ENCODE measurements at places on chromosomes 3 and 15.

- DNase-seq, result no peak
Observed at GRCh38 chr3:113531826-113532697, at the start of gene SIDT1. TSS of gene SIDT1 (plus strand) at chr3:113532555. CDS start at chr3:113533022, 467 bp downstream.

DNA sequence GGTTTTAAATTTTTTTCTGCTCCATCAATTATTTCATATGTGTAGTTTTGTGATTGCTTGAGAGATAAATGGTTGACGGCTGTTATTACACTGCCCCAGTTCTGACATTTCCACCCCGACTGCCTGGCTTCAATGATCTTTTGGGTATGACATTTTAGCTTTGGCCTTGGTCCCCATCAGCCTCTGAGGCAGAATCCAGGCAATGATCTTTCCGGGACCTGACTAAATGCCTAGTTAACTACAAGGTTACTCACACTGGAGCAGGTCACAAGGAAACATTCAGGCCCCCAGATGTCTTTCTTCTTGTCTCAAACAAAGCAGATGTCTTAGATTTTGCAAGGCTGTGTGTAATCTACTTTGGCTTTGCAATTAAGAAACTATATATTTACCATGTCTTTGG is 61.1 kb upstream of the TMCO5A start:
- no peak for DNase-seq

- DNase-seq, result no peak
Observed at GRCh38 chr3:127962937-127963336, 47.9 kb downstream of the KBTBD12 start.

GRCh38 chr3:159832024-159832423 is 156.6 kb upstream of the IL12A start:
- DNase-seq, result no peak

DNA sequence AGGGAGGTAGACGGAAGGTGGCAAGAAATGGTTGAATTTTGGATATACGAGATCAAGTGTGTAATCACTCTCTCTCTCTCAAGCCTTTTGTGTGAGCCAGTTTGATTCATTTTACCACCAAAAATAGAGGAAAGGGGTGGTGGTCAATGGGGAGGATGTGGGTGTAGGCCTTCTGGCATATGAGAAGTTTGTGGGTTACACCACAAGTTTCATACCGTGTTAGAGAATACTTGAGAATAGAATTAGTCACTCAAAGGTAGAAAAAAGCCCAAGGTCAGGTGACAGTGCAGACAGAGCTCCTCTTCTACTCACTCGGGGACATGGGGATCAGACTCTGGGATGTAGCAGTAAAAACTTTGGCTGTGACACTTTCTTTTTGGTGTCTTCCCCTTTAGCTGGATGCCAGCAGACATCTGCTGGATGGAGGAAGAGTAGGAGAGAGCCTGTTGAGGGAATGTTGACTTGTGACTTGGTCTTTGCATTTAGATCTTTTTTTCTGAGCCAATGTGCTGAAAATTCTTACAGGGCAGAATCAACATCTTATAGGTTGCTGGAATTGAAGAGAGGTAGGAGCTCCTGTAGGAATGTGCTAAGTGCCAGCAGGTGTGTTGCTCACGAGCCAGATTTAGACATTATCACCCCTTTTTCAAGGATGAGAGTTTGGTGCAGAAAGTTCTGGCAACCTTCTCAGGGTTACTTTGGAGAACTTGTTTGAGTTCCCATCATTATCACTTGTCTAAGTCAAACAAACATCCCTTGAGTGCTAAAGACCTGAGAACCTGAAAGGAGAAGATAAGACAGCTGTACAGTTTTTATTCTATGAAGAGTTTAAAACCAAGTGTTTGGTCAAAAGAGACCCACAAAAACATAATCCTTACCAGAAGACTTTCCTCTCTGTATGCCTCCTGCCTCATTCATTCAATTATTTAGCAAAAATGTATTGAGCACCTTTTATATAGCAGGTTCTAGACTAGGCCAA is 43.9 kb upstream of the RYK start:
- no peak for DNase-seq

- DNase-seq, result no peak
Observed at GRCh38 chr3:44252332-44252959, 10.8 kb downstream of the TOPAZ1 start.

- DNase-seq, result peak; percentile 57
Observed at GRCh38 chr3:87350367-87351199, 74.2 kb upstream of the POU1F1 start.

DNA sequence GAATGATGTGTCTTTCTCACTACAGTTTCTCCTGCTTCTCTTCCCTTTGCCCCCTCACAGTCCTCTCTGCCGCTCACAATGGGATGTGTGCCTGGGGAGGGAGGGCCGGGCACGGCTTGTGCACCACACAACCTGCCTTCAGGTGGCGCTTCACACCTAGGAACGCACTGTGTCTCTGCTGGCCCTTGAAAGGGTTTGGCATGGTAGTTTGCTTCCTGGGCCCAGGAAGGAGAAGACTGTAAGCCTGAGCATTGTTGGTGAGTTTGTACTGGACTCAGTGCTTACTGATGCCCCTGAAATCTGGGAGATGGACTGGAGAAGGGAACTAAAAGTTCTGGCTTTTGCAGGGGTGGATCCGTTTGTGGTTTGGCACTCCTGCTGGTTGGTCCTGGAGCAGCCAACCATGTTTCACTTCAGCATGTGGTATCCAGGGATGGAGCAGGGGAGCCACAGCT is 9.2 kb downstream of the ALPK3 start:
- DNase-seq, result no peak

DNA sequence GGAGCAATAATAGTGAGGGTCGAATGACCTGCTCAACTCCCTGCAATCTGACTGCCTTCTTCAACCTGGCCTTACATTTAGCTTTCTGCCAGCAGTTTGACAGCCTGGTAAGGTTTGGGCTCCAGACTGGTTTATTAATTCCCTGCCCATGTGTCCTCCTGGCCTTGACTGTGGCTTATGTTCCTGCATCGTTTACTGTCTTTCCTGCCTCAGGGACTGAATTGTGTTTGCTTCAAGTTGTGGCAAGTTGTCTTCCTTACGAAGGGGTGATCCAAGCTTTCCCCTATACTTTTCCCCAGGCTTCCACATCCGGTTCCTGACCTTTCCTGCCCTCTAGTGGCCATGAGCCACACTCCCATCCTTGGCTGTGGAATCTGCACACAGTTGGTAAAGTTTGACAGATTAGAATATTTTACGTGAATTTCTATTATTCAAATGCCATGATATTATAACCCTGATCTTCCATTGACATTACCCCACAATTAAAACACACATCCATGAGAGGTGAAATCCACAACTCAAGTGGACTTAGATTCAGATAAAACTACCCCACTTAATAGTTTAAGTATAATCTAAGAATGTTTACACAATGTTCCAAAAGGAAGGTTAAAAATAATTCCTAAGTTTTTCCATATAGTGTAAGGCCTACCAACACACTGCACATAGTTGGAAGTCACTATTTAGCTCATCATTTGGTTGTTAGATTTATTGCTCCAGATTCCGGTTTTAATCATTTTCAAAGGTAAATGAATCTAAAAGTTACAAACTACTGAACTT is 95.7 kb downstream of the NEDD4 start:
- peak; percentile 61 for DNase-seq

Measured in fibroblast of skin of abdomen (primary cell).